ENCODE measurements at places on chromosomes 4 and X.

GRCh38 chrX:3589474-3589873, 124.0 kb downstream of the PRKX start:
- DNase-seq: no peak

DNA sequence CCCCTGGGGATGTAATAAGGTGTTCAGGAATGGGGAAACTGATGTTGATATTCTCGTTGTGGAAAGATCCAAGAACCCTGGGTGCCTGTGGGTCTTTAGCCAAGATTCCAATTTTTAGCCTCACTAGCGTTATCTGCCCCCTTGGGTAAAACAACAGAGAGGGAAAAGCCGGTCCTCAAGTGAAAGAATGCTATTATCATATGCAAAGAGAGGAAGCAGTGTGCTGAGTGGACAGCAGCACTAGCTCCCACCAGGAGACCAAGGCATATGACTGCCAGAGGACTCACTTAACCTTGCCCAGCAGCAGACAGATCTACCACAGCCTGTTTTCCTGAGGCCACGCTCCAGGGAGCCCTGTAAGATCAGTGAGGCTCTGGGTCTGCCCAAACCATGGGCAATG, 257.9 kb upstream of the CPEB2 start:
- DNase-seq: no peak

- DNase-seq: no peak
Measured at GRCh38 chrX:118521435-118521834, 25.8 kb downstream of the DOCK11 start.

- no peak for DNase-seq
Measured at GRCh38 chr4:177105536-177105935, 204.1 kb upstream of the NEIL3 start.

All from hypothalamus (tissue), 51 donors.